ENCODE measurements at places on chromosomes 16 and 17.
A peak's percentile ranks its signal among the peaks of the same experiment; 100 is the strongest.

GRCh38 chr16:2006317-2006716, 3.3 kb downstream of the ZNF598 start:
- DNase-seq = no peak

- no peak for DNase-seq
Measured at GRCh38 chr16:50314665-50315064, 48.3 kb downstream of the ADCY7 start.

DNA sequence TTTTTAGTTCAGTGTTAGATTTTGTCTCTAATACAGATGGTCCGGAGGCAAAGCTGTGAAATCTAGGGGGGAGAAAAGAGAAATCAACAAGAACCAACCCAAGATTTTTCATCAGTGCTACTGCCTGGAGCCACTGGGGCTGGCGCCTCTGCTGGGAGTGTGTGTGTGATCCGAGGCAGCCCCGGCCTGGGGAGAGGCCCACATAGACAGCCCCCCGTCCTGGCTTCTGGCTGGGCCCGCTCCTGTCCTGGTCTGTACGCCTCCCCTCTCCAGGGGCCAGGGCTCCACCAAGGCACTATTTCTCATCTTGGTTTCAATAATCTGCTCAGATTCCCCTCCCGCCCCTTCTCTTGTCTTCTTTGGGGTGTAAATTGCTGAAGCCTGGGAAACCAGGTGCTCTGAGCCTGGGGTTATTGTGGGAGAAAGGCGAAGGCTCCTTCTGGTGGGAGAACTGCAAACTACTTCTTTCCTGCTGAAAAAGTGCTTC, 7.8 kb downstream of the BAHCC1 start:
- DNase-seq = no peak

DNA sequence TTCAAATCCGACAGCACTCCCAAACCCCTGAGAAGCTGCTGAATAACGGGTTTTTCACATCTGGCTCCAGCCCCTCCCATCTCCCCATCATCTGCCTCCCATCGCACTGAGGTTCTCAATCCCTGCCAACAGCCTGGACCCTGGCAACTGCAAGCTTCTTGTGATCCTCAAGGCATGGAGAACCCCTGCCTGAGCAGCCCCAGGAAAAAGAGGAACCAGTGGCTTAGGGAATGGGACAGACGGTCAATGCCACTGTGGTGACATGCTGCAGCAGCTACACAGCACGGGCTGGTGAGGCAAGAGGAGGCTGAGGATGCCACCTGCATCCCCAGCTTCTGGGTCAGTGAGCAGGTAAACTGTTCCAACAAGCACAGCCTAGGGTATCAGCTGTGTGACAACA, 3.3 kb upstream of the MBTPS1 start:
- no peak for DNase-seq

DNA sequence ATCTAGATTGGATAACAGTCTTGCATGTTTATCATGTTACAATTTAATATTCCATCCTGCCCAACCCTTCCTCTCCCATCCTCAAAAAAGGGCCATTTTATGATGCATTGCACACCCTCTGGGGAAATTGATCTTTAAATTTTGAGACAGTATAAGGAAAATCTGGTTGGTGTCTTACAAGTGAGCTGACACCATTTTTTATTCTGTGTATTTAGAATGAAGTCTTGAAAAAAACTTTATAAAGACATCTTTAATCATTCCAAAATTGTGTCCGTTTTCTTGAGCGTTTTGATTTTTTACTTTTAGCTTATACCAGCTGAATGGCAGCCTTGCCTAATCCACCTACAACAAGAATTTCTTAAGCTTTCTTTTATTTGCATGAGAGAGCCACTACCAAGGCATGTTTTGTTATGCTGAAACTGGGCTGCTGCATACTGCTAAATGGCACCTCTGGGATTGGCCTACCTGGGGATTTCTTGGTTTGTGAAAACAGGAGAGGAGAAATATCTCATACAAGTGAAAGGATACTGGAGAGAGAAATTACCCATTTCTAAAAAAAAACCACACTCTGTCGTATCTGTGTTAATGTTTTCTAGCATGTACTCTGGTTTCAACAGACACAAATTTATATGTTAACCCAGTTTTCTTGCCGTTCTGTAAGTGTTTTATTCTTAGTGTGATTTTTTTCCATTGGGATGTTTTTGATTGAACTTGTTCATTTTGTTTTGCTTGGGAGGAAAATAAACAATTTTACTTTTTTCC, 52.2 kb downstream of the TUBD1 start:
- DNase-seq = no peak

- DNase-seq = no peak
Measured at GRCh38 chr16:16960785-16961184, 510.0 kb downstream of the XYLT1 start.

- DNase-seq = no peak
Measured at GRCh38 chr16:78689028-78689427, 589.6 kb downstream of the WWOX start.

DNA sequence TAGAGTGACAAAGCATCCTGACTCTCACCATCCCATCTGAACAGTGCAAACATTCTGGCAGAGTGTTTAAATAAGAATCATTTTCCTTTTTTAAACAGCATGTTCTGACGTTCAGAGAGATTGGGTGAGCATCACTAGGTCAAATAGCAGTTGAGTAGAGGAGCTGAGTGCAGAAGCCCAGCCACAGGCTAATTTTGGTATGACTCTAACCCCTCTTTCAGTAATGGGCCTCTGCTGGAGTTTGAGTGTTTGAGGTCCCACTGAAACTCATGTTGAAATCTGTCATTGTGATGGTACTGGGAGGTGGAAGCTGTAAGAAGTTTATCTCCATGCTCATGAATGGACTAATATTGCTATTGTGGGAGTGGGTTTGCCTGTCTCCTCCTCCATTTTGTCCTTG, 194.4 kb downstream of the SALL1 start:
- DNase-seq = no peak

- DNase-seq = no peak
Measured at GRCh38 chr17:72617557-72617956, 474.9 kb downstream of the SLC39A11 start.

DNA sequence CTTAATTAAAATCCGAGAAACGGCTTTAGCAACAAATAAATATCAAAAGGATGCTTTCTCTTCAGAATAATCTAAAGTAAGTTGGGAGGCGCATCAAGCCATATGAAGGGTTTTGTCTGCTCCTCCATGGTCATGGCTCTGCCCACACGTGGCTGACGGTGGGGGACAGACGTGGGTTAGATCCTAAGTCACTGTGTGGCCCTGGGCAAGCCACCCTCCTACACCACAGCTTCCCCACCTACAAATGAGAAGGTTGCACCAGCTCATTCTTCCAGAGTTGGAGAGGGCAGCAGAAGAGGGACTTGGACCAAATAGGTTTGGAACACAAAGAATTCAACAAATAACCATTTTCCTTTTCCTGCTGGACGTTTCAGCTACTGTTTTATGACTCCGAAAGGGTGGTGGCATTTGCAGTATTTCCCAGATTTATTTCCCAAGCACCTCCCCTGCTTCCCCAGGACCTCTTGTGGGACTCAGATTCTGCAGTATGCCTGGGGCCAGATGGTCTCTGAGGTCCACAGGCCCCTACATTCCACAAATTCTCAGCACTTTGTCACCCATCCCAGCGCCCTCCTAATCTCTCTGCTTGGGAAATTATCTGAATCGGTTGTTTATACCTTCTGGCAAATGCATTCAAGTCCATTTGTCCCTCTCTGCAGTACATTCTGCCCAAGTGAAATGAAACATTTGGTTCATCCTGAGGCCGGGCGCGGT, 17.8 kb downstream of the LRRC75A start:
- DNase-seq = no peak

DNA sequence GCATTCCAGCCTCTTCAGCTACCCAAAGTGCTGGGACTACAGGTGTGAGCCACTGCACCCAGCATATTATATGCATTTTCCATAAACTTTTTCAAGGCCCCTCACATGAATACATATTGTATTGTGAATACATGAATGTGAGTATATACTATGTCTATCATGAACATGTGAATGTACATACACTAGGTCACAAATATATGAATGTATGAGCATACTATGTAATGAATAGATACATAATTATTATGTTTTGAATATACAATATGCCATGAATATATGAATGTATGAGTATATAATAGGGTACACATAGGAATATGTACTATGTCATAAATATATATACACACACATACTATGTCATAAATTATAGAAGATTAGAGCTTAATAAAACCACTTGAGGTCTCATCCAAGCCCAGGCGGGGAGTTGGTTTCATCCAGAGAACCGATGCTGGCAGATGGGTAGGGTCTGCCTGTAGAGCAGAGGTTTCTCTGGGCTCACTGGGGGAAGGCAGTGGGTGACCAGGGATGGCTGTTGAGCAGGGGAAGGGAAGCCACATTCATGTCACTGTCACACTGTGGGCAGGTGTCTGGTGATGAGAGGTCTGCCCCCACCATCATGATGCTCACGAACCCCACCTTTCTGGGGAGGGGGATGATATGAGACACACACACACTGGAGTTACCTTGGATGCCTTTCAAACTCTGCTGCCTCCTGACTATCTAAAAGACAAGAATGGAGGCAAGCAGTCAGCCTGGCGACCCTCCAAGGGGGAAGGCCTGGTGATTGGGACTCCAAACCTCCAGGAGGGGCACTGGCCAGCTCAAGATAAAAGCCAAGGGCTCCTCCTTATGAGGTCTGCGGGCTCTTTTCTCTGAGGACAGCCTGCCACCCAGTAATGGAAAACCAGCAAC, 7.3 kb downstream of the C16orf95 start:
- no peak for DNase-seq

DNA sequence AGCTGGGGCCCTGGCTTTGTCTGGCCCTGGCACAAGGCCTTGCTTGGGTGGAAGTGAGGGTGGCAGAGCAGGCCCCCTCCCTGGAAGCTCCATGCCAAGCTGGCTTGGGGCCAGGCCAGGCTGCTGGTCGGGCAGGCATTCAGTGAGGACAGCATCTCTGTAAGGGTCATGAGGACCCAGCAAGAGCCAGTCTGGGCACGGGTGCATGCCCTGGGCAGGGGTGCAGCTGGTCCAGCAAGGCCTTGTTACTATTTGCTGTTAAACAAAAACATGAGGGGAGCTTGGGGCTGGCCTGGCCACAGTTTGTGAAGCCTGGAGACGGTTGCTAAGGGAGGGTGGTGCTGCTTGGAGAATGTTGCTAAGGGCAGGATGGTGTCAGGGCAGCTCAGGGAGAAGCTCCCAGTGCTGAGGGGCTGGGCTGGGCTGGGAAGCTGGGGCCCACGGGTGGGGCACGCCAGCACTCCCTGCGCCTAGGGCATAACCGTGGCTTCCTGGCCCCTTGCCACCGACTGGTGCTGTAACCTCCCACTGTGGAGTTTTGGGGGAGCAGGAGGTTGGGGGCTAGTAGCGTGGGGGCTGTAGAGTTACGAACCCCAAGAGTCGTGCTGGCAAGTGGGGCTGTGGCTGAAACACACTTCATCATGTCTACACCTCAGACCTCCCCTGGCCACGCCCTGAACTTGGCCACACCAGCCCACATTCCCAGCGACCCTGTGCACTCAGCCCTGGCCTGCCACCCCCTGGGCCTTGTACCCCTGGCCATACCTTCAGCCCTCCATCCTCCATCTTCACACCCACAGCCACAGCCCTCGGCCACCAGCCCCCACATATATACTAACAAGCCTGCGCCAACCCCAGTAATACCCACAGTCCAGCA, 1.6 kb downstream of the TPPP3 start:
- DNase-seq = peak; percentile 41

DNA sequence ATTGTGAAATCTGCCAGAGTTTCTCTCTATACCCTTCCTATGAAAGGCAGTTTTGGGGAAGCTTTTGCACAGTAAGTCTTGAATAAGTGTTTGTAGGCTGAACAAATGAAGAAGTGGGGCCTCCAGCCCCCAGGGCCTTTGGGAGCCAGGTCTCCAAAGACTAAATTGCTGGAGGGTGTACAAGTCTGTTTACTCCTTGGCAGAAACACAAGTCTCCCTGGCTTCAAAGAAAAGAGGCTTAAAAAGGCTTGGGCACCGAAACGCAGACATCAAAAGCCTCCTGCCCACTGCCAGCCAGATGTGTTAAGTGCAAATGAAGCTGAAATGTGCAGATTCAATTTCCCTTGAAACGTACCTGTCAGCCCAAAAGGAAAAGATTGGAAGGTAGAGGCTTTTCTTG, 146.3 kb downstream of the TMEM132E start:
- no peak for DNase-seq

DNA sequence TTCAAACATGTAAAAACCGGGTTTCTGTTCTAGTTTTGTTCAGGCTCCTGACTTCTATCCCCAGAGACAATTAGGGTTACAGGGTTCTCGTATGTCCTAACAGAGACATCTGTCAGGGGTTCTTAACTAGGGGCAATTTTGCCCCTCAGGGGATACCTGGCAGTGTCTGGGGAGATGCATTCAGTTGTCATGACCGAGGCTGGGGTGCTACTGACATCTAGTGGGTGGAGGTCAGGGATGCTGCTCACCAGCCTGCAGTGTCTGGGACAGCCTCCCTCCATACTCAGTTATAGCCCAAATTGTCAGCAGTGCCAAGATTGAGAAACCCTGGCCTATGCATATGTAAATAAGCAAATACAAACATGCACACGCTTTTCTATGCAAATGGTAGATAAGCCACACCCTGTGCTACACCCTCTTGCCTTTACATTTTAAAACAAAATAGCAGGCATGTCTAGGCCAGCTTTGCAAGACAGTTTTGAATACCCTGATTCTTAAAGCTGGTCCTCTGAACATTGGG, 37.4 kb downstream of the CLEC16A start:
- DNase-seq = peak; percentile 42

GRCh38 chr16:47018223-47018891, 44.9 kb upstream of the DNAJA2 start:
- peak; percentile 73 for DNase-seq

GRCh38 chr17:14693382-14693781, 392.5 kb downstream of the HS3ST3B1 start:
- no peak for DNase-seq

DNA sequence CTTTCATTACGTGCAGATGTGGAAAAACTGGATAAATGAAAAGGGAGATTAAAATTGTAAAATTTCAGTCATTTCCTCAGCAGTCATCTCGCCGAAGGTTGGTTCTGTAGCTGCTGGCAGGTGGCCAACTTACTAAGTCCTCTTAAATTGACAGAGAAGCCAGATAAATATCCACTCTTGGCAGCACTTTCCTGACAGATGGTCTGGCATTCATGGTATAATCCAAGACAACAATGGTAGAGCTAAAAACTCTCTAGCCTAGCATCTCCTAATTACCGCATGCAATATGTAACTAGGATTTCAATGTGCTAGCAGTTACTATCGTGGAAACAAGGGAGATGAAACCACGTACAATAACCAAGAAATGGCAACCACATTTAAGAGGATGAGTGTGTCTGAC, 306.3 kb downstream of the CNTNAP4 start:
- no peak for DNase-seq

DNA sequence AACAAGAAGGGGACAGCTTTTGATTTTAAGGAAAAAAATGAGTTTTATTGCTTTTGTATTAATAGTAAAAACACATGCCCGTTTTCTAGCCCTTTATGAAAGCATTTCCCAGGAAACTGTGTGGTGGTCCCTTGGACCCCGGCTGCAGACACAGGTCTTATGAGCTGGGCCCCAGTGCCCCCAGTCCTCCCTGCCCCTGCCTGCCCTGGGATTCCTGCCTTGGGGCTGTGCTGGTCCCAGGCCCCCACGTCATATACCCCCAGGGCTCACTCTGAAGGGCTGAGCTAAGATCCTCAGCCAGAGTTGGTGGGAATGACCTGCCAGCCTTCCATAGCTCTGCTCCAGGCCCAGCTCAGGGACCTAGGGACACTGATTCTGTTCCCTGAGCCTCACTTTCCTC, 30.8 kb downstream of the GINS2 start:
- DNase-seq = no peak

GRCh38 chr17:75639327-75639726, 6.1 kb downstream of the SMIM5 start:
- no peak for DNase-seq

GRCh38 chr17:41967921-41968578, 1.5 kb downstream of the CNP start:
- DNase-seq = no peak

Measured in CD4-positive, alpha-beta T cell treated with Interleukin-15 for 1 hour (primary cell).